ENCODE measurements at places on chromosomes 1 and 21. TPM values are rescaled to one million over a fixed set of nuclear protein-coding genes. Genes with fewer than 3 reads are reported as not detected.
A peak's percentile ranks its signal among the peaks of the same experiment; 100 is the strongest.

GRCh38 chr1:206001476-206001888 is 1.7 kb downstream of the RAB7B start:
- peaks cover 2% of the 10 kb centered on the region for H3K4me1 ChIP-seq
- no peak overlapping the region for H3K4me3 ChIP-seq
- DNase-seq = no peak

DNA sequence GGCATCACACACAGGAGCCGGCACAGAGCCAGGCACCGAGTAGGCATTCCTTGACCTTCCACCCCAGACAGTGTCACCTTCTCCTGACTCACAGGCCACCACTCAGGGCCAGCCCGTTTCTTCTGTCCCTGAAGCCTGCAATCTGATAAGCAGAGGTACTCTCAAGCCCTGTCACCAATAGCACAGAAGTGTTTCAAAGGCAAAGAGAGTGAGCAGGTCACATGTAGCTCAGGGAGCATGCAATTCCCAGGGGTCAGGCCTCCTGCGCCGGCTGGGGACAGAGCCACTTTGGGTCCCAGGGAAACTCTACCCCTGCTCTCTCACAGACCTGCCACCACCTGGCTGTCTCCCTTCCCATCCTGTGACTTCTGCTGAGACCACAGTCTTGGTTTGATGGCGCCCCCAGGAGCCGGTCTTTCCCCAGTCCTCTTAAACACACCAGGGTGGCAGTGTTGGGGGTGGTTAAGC is 13.2 kb downstream of the CAPN9 start:
- peak overlapping the region; percentile 24 for H3K27ac ChIP-seq
- H3K4me3 ChIP-seq = peak overlapping the region; percentile 23
- H3K4me1 ChIP-seq = peaks cover 27% of the 10 kb centered on the region
- DNase-seq = no peak

DNA sequence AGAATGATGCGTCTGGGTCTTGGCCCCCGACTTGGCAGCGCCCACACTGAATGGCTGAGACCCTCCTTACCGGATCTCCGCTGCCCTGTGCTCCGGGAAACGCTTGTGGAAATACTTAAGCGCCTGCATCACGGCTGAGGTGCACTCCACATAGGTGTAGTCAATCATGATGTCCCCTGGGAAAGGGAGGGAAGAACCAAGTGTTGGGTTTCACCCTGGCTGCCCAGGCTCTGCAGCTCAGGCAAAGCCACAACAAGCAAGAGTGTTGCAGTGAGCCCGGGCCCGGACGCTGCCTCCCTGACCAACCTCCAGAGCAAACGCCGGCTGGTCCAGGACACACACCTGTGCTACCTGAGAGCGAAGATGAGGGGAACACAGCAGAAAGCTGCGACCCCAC is 21.5 kb upstream of the SPATC1L start:
- DNase-seq = peak; percentile 12
- peaks cover 8% of the 10 kb centered on the region for H3K27me3 ChIP-seq
- no peak overlapping the region for H3K4me3 ChIP-seq
- peaks cover 12% of the 10 kb centered on the region for H3K4me1 ChIP-seq
- H3K27ac ChIP-seq = peak overlapping the region; percentile 68
- peaks cover under 1% of the 10 kb centered on the region for H3K36me3 ChIP-seq

GJA5 gene
- total RNA-seq = not detected

CNKSR1 gene
- 9.9 TPM for total RNA-seq

Data from glutamatergic neuron (in vitro differentiated cells).